ENCODE measurements at places on chromosomes 5 and 9.

- DNase-seq, result no peak
Observed at GRCh38 chr9:134591573-134591981, 50.0 kb upstream of the COL5A1 start.

GRCh38 chr5:102578362-102578761, 79.6 kb upstream of the SLCO6A1 start:
- DNase-seq, result no peak

DNA sequence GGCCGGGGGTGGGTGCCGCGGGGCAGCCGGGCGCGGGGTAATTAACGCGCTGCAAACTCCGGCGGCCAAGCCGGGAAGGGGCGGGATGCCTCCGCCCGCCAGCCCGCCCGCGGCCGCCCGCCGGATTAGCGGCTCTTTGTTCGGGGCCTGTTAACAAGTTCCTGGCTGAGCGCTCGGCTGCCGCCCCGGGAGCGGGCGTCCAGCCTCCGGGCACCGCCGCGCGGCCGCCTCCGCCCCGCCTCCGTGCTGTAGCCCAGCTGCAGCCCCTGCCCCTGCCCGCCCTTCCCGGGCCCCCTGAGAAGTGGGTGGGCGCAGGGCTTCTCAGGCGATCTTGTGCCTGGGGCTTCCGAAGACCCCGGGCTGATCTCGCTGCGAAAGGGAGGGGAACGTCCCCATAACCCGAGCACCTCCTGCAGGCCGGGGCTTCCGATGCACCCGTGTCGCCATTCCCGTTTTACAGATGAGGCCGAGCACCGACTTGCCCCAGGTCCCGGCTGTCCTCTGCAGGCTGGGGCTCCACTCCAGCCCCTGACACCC, 7.5 kb downstream of the UNC5A start:
- no peak for DNase-seq

DNA sequence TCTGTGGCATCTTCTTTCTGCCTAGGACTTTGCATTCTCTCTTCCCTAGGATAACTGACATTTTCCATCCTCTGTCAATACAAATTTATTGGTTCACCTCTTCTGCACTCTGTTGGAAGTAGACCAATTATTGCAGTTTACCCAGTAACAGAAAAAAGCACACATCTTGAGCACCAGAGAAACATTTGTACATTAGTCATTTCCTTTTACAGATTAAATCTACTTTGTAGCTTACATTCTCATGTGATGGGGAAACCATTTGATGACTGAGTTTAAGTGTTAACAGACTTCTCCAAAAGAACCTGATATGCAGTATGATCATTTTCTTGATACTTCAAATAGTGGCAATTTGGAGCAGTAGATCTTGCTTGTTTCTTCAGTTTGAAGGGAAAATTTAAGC, 1098.8 kb downstream of the DTWD2 start:
- no peak for DNase-seq

GRCh38 chr9:96436063-96436455, 13.9 kb upstream of the HABP4 start:
- DNase-seq, result no peak

- DNase-seq, result no peak
Observed at GRCh38 chr5:963310-963672, 45.3 kb upstream of the NKD2 start.

DNA sequence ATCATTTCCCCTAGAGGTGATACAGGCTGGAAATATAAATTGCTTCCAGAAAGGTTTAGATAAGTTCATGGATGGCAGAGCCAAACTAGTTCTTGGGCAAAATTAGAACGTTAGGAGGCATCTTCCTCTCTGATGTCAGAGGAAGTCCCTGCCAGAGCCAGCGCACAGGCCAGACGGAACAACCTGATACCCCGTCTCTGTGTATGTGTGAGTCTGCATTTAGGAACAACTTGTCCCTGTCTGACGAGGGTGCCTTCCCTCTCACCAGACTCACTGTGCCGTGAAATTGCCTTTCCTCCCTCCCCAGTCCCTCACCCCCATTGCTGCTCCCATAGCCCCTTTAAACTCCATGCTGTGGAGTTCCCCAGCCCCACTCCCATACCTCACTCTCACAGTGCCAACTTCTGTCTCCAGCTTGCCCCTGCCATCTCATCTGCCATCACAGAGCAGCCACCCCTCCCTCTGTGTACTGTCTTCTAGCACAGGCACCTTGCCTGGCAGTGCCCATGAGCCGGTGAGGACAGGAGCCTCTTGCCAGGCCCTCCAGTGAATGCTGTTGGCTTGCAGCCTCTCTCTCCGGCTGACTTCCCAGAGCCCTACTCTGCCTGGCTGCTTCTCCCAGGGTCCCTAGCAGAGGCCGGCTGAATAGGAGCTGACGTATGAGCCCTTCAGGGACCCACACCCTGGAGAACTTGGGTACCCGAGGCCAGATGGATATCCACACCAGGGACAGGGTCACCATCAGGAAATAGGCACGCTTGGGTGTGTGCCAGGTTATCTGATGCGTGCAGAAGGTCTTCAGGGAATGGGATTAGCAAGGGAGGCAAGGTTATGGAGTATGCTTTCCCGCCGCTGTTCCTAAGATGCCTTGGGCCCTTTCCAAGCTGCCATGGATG, 26.7 kb downstream of the UNC5A start:
- no peak for DNase-seq

DNA sequence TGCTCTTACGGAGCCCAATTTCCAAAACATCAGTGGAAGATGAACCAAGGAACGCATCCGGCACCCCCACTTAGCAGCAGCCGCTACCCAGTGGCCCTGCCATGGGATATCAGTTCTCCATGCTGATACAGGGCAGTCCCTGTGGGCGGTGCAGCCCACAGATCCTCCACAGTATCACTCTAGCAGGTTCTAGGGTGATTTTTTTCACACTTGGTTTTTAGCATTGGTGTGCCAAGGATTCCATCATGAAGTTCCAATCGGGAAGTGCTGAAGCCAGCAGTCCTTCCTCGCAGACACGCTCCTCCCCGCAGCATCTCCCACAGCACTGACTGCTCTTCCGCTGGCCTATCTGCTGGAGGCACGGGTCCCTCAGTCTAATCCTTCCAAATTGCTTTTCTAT, 261.9 kb downstream of the SYK start:
- no peak for DNase-seq

DNA sequence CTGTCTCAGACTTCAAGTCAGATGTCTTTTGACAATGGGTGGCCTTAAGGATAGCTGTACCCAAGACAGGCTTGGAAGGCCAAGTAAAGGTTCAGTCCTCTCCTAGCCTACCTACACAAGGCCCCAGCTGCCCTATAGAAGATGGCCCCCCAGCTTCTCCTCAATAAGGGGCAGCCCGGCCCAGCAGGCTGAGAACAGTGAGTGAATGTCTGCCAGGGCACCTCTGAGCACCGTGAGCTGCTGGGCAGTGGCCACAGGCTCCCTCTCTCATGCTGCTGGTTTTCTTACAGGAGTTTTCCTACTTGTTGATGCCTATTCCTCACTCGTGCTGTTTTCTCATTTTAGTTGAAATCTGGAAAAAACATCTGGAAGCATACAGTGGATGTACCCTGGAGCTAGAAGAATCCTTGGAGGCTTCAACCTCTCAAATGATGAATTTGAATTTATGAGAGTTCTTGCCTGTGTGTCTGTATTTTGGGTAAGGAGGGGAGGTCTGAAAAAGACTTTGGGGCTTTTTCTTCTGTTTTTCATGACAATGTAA, 40.1 kb downstream of the SECISBP2 start:
- DNase-seq, result no peak

- no peak for DNase-seq
Observed at GRCh38 chr5:167230414-167230813, 1061.0 kb upstream of the WWC1 start.

- no peak for DNase-seq
Observed at GRCh38 chr9:104075801-104076753, 18.0 kb upstream of the SMC2 start.

DNA sequence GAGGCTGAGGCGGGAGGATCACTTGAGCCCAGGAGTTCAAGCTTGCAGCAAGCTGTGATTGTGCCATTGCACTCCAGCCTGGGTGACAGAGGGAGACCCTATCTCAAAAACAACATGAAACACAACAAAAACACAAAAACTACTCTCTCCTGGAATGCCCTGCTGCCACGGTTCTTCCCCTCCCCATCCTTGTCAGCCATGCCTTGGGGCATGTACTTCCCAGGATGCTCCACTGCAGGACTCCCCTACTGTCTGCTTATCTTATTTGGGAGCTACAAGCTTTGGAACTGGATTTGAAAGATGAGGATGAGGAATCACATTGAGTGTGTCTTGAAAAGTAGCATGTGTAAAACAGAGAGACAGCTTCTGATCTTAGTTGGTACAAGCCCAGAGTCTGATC, 40.1 kb upstream of the KIAA1958 start:
- no peak for DNase-seq

- DNase-seq, result no peak
Observed at GRCh38 chr5:169914766-169915165, 65.5 kb downstream of the INSYN2B start.

DNA sequence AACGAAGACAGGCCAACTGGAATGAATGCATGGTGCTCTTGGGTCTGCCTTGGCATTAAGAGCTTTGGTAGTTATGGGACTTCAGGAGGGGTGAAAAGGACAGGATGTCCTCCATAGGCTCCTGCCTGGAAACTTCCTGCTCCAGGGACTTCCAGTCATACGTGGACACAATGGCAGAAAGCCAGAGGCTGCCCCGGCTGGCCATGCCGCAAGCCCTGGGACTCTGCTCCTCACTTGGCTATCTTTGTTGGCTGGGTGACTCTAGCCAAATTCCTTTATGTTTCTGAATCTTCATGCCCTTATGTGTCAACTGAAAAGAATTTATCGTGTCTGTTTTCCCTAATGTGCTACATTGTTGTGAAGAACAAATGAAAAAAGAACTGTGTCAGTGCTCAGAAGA, 136.9 kb downstream of the SIL1 start:
- no peak for DNase-seq

All from T-helper 17 cell (primary cell).